ENCODE measurements at places on chromosomes 1 and 21. TPM values are rescaled to one million over a fixed set of nuclear protein-coding genes. Genes with fewer than 3 reads are reported as not detected.

Gene OR10J1
- not detected for total RNA-seq

Gene SH2D1B
- 0.82 TPM for total RNA-seq

Gene ELOA
- total RNA-seq, result 26.0 TPM

Gene ANGPTL7
- not detected for total RNA-seq

Gene SLC44A3
- total RNA-seq, result 0.30 TPM

Gene SH2D5
- total RNA-seq, result 0.13 TPM

Gene CD34
- 1.4 TPM for total RNA-seq

Gene DYRK3
- 1.5 TPM for total RNA-seq

Gene HSF2BP
- total RNA-seq, result 0.60 TPM

Gene ZMYND12
- total RNA-seq, result not detected

Gene STUM
- not detected for total RNA-seq

Gene CELA3B
- total RNA-seq, result not detected

Gene MYOG
- total RNA-seq, result not detected

Gene RFX5
- 79.8 TPM for total RNA-seq

Gene LDLRAD1
- not detected for total RNA-seq

Gene NECTIN4
- not detected for total RNA-seq

Gene FRRS1
- 0.20 TPM for total RNA-seq

Gene GUCA2A
- not detected for total RNA-seq

Gene LIPI
- total RNA-seq, result not detected

Gene ATP6V1G3
- not detected for total RNA-seq

Gene ADORA3
- not detected for total RNA-seq

Gene SPRR1B
- not detected for total RNA-seq

Gene RGS7
- not detected for total RNA-seq

Gene HTR1D
- not detected for total RNA-seq

Gene ARMH1
- 80.6 TPM for total RNA-seq

Gene GPR3
- total RNA-seq, result not detected

Gene GSTM5
- total RNA-seq, result 0.23 TPM

Gene RIMKLA
- not detected for total RNA-seq

Gene SNAP47
- total RNA-seq, result 30.7 TPM

Gene TBX19
- total RNA-seq, result 3.5 TPM

Gene KPRP
- not detected for total RNA-seq

Gene TMEM61
- total RNA-seq, result not detected

Gene YBX1
- total RNA-seq, result 337 TPM

Gene SHISA4
- total RNA-seq, result 0.70 TPM

Gene ILDR2
- total RNA-seq, result 0.13 TPM

Gene F3
- total RNA-seq, result 0.66 TPM

Gene L1TD1
- not detected for total RNA-seq

Gene GJA8
- not detected for total RNA-seq

Gene OR2T29
- total RNA-seq, result not detected

Gene SPATA45
- not detected for total RNA-seq

Gene RGS4
- total RNA-seq, result not detected

Gene CCDC181
- total RNA-seq, result not detected

Measured in T-cell (primary cell).